SK-MEL-5 (cell line): ENCODE measurements at places on chromosomes 4 and X. TPM values are rescaled to one million over a fixed set of nuclear protein-coding genes. Genes with fewer than 3 reads are reported as not detected.

The CXXC4 gene
- 1.7 and 1.8 TPM in 2 replicates for total RNA-seq

The NSG1 gene
- total RNA-seq: 81.7 and 85.9 TPM in 2 replicates

The GABRG1 gene
- total RNA-seq: 0.03 TPM in 1 of 2 replicates, not detected in the other

The HS3ST1 gene
- total RNA-seq: 0.21 and 1.3 TPM in 2 replicates

The RRAGB gene
- 9.9 TPM in 2 replicates for total RNA-seq

The LYAR gene
- 37.1 and 38.6 TPM in 2 replicates for total RNA-seq
